ENCODE measurements at places on chromosomes 13 and 19. TPM values are rescaled to one million over a fixed set of nuclear protein-coding genes. Genes with fewer than 3 reads are reported as not detected.

Gene LYPD3
- total RNA-seq = not detected

Gene PCDH20
- 0.40 TPM for total RNA-seq

Gene FOXA3
- total RNA-seq = not detected

Gene MAP4K1
- total RNA-seq = 0.78 TPM
